ENCODE measurements at places on chromosomes 3 and 15.

- no peak for ATAC-seq
These were observed 32.0 kb downstream of the ST8SIA2 start for GRCh38 chr15:92425578-92426225.

DNA sequence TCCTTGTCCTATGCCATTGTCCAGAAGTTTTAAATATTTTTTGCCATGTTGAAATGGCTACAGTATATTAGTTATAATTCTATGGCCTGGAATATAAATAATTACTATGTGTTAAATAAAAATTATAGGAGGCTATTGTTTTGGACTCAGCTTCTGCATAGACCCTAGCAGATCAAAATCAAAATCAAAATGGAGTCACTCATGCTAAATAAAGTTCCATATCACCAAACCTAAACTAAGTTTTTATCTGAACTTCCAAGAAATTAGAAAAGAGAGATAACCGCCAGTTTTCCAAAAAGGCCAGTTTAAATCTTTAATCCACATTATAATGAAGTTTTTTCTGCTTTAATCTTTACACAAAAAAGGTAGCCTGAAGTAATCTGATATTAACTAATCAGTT lies 227.8 kb upstream of the P2RY1 start:
- ATAC-seq, result no peak

GRCh38 chr15:91974321-91974720 lies 120.8 kb downstream of the SLCO3A1 start:
- ATAC-seq, result no peak

DNA sequence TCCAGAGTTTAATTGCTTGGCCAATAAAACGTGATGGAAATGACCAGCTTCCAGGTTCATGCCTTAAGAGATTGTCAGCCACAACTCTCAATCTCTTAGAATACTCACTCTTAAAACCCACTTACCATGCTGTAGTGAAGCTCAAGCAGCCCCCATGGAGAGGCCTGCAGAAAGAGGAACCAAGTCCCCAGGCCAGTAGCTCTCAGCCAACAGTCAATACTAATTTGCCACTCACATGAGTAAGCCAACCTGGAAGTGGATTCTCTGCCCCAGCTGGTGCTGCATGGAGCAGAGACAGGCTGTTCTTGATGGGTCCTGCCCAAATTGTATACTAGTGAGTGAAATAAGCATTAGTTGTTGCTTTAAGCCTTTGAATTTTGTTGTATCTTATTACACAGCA lies 155.9 kb downstream of the OXSM start:
- ATAC-seq, result no peak

DNA sequence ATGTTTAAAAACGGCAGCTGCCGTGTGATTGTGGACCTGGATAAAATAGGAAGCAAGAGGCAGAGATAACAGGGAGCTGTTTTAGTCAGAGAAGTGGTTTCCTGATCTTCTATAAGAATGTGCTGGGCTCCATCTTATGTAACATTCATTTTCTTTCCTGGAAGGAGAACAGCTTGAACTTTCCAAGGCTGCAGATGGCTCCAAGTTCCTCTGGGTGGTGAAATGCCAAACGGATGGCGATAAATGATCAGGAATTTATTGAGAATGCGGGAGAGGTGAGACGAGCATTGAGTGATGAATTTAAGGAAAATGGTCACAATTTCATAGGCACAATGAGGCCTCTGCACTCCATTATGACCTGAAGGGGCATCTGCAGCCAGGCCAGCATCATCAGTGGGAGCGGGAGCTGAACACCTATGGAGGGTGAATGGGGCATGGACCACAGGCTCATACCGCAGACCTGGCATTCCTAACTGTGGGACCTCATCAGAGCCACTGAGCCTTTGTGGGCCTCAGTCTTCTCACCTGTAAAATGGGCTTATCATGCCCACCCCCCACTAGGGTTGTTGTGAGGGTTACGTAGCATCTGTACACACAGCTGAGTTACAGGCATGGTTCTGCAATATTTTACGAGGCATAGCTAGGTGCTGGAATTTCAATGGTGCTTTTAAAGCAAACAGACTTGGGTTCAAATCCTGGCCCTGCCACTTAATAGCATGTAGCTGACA lies 17.1 kb downstream of the MGLL start:
- no peak for ATAC-seq

- ATAC-seq, result no peak
These were observed 32.1 kb downstream of the GRK7 start for GRCh38 chr3:141795276-141795675.
